ENCODE measurements at places on chromosomes 1 and 21.

GRCh38 chr21:41187537-41188025 lies 19.6 kb downstream of the BACE2 start:
- DNase-seq, result no peak

DNA sequence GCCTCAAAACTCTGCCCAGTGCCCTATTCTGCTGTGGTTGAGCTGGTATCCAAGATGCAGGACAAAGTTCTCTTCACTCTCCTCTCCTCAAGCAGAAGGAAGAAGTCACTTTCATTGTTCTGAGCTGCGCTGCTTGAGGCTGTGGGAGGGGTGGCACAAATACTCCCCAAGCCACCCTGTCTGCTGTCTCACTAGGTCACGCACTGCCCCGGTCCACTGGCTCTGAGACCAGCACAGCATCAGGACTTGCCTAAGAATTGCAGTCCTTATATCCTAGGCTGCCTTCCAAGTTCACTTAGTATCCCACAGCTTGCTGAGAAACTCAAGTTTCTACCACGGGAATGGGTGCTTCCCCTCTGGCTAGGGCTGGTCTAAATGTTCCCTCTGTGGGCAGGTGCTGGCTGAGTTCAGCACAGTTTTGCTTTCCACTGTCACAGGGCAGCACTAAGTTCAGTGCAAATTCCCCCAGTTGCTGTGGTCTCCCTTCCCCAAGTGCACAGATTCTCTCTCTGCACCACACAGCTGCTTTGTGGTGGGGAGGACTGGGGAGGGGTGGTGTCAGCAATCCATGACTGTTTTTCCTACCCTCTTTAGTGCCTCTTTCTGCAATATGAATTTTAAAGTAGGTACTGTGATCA lies 32.4 kb downstream of the SLC9C2 start:
- no peak for DNase-seq

- DNase-seq, result no peak
Measured at GRCh38 chr1:26277261-26277661, 2.6 kb upstream of the SH3BGRL3 start.

GRCh38 chr1:5847013-5847659 lies 145.1 kb downstream of the NPHP4 start:
- no peak for DNase-seq

DNA sequence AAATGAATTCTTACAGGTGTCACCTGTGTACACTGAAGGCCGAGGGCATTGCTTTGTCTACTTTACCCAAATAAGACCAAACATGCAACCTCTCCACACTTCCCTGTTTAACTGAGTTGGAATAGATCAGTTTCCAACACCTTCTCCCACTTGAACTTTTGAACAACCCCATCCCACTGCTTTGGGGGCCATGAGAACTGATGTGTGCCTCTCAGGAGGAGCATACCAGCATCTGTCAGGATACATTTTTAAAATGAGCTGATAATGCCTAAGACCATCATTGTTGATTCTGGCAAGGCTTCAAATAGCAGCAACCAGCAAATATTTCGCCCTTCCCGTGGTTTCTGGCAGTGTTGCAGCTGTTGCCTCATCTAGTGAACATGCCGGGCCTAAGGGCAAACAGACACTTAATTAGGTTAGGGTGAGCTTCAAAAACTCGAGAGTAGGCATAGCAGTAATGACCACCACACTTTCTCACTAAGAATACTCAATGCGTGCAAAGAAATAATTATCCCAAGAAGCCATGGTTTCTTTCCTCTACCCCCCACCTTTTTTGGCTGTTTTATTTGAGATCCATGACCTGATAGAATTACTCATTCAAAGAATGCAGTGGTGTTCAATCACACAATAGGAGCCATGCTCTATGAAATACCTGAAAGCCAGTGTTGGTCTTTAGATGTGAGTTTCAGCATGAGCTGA lies 63.7 kb downstream of the MAP10 start:
- DNase-seq, result no peak

DNA sequence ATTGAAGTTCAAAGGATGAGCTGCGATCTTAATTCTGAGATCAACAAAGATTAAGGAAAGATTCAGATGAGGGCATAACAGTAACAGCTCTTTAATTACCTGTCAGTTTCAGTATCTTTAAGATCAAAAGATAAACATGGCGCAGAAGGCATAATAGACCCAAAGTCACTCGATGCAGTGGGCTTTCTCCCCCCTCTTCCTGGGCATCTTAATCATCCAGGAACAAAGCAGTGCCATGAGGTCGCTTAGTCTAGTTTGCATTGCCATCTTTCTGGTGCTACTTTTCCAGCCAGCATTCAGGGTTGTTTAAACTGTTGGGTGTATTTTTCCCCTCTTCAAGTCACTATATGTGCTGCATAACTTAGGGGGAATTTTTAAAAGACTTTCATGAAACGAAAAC lies 72.3 kb downstream of the HUNK start:
- DNase-seq, result no peak

DNA sequence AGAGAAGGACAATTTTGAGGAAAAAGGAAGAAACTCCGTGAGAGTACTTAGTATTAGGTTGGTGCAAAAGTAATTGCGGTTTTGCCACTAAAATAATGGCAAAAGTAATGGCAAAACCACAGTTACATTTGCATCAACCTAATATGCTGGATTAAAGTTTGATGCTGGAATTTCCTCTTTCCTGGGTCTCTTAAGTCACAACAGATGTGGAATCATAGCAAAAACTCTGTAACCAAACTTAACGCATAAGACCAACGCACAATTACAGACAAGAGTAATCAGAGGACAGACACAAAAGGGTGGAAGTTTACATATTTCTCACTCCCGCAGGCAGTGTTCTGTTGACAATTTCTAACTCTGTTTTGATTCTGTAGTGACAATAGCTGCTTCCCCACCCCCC lies 182.4 kb downstream of the BACH1 start:
- no peak for DNase-seq

GRCh38 chr1:160877221-160877620 lies 7.8 kb downstream of the ITLN1 start:
- no peak for DNase-seq

DNA sequence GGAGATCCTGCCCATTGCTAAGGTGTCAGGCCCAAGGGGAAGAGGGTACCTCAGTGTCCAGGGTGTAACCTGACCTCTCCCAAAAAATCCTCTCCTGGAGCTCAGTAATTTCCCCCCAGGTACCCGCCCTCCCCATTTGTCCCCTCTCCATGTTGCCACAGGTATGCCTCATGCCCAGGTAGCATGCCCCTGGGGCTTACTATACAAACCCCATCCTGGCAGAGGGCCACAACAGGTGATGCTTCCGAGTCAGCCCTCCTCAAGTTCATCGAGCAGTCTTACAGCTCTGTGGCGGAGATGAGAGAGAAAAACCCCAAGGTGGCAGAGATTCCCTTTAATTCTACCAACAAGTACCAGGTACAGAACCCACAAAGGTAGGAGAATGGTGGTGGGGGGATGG lies 15.7 kb downstream of the ATP1A4 start:
- no peak for DNase-seq

GRCh38 chr1:155202731-155203515 lies 4.8 kb downstream of the THBS3 start:
- no peak for DNase-seq
